Endothelial cell of coronary artery (primary cell): ENCODE measurements at places on chromosomes 16 and 17. TPM values are rescaled to one million over a fixed set of nuclear protein-coding genes. Genes with fewer than 3 reads are reported as not detected.

Gene TBX21
- total RNA-seq = not detected in 2 replicates

Gene ZP2
- total RNA-seq = not detected in 2 replicates

Gene DLG4
- 10.3 and 23.2 TPM in 2 replicates for total RNA-seq

Gene MPO
- total RNA-seq = not detected in 2 replicates

Gene SCNN1G
- not detected in 2 replicates for total RNA-seq
